ENCODE measurements at places on chromosomes 1 and 21.

- DNase-seq: no peak
Observed at GRCh38 chr1:94326329-94326728, 88.9 kb upstream of the ARHGAP29 start.

DNA sequence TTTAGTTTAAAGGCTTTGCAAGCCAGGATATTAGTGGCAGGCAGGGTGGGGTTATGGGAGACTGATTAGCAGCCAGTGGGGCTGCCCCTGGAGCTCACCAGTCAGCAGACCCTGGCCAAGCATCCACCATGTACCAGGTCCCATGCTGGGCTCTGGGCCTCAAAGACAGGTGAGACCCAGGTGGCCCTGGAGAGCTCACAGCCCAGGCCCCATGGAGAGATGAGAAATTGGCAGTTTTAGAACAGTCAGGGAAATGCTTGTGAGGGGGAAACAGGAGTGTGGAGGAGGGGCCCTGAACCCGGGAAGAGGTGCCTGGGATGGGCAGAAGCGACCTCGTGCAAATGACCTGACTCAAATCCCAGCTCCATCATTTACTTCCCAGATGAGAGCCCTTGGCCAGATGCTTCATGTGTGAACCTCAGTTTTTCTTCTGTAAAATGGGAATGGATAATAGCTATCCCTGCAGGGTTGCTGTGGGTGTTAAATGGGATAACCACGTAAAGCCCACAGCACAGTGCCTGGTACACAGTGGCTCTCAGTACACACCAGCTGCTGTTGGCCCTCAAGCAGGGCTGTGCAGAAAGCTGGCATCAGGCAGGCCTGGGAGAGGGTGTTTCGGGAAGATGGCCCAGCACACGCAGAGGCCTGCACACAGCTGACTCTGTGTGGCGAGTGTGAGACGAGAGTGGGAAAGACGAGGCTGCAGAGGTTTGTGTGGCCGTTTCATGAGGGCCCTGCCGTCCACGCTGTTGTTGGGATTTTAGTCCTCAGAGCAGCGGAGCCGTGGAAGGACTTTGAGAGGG is 518.5 kb downstream of the PTPRU start:
- no peak for DNase-seq

DNA sequence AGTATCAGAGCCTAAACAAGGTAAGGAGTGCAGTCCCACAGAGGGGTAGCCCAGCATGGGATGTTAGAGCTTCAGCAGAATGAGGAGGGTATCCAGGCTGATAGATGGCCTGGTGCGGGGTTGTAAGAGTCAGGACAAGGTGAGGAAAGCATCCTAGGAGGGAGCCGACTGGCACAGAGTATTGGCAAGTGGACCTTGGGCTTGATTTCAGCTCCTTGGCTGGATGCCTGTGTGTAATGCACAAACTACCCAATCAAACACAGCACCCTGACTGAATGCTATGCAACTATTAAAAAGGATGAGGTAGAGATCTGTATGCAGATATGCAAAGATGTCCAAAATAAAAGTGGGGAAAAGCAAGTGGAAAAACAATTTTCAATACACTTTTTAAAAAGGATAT is 18.0 kb downstream of the DENND2C start:
- no peak for DNase-seq

DNA sequence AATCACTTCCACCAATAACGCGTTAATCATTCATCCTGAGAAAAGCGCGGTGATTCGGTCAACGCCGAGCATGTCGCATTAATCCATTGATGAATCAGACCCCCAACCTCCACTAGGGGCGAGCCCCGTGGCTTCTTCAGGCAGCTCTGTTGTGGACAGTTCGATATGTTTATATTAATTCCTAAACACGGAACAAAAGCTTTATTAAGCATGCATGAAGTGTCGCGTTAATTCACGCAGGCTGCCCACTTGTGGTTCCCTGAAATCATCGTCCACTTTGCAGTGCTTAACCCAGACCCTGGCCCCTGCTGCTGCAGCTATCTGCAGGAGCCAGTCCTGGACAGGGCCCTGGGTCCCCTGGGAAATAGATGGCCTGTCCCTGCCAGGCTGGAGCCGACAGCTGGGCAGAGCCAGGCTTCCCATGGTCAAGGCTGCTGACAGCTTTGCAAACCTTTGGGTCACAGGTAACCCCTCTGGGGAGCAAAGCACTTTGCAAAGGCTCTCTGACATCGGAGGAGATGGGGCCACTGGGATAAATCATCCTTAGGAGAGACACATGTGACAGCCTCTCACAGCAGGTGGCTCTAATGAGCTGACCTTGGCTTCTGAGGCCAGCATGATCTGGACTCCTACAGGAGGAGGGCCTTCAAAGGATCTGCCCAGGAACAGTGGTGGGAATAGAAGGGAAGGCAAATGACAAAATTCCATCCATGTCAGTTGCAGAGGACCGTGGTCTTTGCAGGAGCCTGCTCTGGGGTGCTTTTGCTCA is 137.0 kb upstream of the AJAP1 start:
- no peak for DNase-seq

DNA sequence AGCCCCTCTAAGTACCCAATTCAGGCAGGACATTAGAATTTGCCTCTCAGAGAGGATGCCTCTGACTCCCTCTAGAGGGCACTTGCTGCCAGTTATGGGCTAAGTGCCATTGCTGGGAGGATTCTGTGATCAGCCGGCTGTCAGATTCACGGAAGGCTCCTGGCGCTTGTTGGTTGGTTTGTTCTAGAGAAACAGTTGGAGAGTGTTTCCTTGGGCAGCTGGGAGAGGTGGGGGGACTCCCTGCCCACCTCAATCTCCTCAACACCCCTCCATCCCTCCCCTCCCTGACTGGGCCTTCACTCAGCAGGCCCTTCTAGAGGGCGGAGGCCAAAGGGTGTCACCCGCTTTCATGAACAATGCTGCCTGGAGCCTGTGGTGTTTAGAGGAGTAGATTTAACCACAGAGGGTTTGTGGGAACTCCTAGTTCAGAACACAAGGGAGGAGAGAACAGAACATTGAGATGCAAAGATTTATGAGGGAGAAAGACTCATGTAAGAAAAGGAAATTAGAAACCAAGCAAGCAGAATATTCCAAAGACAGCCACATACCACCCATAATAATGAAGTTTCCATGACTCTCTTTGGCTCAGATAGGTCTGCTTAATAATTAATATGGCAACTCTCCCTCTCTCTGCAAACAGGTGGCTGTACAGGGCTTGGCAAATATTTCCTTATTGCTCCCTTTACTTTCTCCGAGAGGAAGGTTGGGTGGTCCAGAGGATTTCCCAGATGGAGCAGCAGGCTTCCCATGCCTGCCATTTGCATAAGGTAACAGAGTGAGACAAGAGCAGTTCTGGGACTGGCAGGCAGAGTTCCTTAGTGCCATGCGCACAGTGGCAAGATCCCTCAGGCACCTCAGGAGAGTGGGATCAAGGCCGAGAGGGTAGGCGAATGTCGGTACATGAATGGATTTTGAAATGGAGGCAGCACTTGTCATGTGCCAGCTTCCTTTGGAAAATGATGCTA is 30.0 kb upstream of the ACP6 start:
- peak; percentile 74 for DNase-seq

DNA sequence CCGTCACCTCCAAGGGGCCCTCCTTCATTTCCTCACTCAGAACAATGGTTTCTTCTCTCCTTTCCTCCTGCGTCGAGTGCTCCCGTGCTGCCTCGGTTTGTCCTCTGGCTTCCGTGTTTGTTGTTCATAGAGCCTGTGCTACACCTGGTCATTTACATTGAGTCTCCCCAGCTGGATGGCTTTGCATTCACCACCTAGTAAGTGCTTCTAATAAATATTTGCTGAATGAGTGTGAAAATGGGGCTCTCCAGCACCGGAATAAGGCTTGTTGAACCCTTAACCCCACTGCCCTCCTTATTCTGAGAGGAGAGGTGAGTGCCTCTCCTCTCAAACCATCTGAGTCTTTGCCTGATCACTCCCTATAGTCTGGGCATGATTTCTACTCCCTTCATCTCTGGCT is 104.9 kb downstream of the CNIH3 start:
- DNase-seq: no peak

- DNase-seq: no peak
Observed at GRCh38 chr1:165703648-165704047, 5.3 kb upstream of the ALDH9A1 start.

GRCh38 chr1:46735708-46736324 is 16.9 kb upstream of the EFCAB14 start:
- no peak for DNase-seq

GRCh38 chr1:46558141-46558963 is 6.9 kb upstream of the KNCN start:
- no peak for DNase-seq

DNA sequence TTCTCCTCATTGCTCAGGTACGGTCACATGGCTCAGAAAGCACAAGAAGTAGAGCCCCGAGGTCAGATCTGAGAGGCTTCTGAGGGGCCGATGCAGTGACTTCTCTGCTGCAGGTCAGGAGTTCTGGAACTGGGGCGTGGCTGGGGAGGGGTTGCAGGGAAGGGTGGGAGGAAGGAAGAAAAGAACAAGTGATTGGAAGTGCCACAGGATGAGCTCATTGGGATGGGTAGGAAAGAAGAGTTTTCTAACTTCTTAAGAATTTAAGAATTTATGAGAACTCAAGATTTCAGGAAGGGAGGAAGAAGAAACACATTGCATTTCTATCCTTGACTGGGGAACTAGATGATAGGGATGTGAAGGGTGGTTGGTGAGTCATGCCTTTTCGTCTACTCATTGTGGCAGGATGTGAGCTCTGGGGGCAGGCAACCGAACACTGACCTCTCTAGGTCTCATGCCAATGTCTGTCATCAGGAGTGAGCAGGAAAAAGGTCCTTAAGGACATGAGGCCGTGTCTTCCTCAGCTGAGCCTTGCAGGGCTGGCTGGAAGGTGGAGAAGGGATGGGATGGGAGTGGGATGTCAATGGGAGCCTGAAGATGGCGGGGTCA is 497 bp downstream of the FCRLB start:
- no peak for DNase-seq

DNA sequence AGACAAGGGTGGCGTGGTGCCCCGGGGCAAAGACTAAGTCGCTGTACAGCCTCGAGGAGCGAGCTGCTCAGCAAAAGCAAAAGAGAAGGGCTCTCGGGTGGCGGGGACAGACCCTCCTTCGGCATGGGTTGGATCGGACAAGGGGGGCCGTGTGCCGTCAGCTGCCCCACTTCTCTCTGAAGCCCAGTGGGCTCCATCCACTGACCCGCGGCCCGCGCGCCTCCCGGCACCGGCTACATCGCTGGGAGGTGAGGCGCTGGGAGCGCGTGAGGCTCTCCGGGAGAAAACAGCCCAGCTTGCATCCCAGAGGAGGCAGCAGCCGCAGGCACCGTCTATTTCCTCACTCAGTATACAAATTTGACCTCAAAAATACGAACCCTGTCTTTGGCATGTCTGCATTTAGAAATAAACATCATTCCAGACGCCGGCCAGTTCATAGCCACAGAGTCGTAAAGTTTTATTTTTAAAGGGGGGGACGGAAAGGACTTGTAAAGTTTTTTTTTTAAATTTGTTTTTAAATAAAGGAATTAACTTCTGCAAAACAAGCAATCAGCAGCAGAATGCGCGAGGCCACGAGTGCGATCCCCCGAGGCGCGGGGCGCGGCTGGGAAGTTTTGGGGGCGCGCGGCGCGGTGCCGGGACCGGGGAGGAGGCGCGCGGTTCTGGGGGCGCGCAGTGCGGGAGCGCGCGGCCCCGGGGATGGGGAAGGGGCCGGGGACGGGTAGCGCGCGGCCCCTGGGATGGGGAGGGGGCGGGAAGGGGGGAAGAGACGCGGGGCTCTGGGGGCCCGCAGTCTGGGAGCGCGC is 689 bp upstream of the GPR137B start:
- DNase-seq: peak; percentile 30

- no peak for DNase-seq
Observed at GRCh38 chr1:14914351-14914988, 239.1 kb upstream of the TMEM51 start.

- DNase-seq: no peak
Observed at GRCh38 chr1:90710579-90711536, 6.2 kb downstream of the BARHL2 start.

DNA sequence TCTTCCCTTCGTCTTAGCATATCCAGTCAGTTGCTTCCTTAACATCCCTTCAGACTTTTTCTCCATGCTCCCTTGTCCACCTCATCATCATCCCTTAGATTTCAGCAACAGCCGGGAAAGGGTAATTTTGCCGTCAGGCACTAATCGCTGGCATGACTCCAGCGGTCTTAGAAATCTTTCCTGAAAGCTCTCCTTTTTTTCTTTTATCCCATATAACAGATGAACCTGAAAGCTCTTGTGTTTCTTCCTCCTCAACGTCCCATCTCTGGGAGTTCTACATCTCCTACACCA is 10.4 kb upstream of the BOLA1 start:
- DNase-seq: no peak

DNA sequence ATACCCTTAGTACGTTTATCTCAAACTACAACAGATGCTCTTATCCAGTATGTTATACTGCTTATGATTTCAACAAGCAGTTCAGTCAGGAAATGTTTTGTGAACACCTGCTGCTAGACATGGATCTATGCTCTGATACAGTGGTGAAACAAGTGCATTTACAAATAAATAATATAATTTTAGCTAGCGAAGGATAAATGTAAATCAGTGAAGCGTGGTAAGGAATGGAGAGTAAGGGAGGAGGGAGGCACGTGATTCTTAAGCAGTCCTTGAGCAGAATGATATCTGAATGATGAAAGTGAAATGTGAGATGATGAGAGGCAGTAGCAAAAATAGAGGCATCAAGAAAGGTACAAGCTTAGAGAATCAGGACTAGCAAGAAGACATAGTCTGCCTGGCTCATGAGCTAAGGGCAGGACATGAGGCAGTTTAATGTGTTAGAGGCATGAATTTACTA is 6.3 kb downstream of the TSNAX start:
- no peak for DNase-seq

- DNase-seq: peak; percentile 45
Observed at GRCh38 chr1:149879556-149879955, 19.8 kb upstream of the BOLA1 start.

DNA sequence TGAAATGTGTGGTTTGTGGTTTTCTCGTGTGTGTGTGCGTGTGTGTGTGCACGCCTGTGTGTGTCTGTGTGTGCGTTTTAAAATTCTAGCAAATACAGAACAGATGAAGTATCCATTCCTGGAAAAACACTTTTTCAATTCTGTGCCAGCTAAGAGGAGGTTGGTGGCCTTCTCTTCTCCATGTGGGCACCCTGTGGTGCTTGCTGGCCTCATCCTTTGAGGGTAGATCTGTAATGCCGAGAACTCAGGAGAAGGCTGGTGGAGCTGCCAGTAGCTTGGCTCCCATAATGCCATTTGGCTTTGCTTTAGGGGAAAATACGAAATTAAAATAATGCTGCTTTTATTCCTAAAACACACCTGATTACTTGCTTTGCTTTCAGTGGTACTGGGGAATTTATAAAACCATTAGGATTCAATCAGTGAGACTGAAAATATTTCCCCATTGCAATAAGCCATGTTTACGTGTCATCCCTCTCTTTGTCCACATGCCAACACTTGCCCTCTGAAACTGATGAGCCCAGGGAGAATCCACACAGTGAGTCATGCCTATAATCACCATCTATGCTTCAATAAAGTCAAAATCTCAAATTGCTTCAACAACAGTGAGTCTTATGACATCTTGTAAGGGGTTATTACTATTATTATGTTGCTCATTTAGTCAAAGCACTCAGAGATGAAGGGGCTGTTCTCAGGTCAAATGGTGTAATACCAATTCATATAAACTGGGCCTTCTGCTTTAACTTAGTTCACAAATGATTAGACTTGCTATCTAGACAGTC is 39.2 kb downstream of the ABCA4 start:
- DNase-seq: no peak

- no peak for DNase-seq
Observed at GRCh38 chr1:227924833-227925574, 22.7 kb downstream of the WNT9A start.

GRCh38 chr1:2932671-2933350 is 88.5 kb upstream of the ACTRT2 start:
- peak; percentile 42 for DNase-seq

- no peak for DNase-seq
Observed at GRCh38 chr21:45347712-45348499, 57.1 kb upstream of the COL18A1 start.

- DNase-seq: no peak
Observed at GRCh38 chr21:33550772-33551660, 8.2 kb downstream of the SON start.
